ENCODE measurements at places on chromosomes 5 and 9.

GRCh38 chr9:99491408-99492158, 269.5 kb downstream of the SEC61B start:
- no peak for DNase-seq

DNA sequence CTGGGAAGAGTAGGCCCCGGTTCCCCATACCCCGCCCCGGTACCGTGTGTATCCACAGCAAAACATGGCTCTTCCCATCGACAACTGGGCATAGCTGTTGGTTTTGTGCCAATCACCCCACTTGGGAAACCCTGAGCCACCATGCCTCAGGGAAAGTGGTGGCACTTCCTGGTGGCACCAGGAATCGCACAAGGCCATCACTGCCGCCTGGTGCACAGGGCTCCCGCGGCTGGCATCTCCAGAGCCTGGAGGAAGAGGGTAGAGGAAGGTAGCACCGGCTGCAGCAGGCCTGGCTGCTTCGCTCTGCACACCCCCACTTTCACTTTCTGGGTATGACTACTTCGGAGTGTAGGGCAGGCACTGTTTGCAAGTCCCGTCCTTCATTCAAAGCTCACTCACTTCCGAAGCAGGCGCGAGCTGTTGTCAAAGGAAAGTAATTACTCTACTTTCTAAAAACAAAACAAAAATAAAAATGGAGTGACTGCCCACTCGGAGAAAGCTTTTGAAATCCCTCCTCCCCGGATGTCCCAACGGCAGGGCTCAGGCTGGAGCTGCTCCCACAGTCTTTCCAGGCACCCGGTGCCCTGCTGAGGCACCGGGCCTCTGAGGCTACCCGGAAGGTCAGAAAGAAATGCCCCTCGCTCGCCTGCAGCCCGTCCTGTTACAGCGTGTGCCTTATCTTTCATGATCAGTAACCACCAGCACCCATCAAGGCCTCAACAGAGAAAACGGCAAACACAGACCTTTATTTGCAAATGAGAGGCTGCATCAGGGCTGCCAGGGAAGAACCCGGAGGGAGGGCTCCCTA, 2.0 kb downstream of the BRD3 start:
- peak; percentile 46 for DNase-seq

GRCh38 chr5:136242136-136242535, 49.2 kb upstream of the SMIM32 start:
- no peak for DNase-seq

DNA sequence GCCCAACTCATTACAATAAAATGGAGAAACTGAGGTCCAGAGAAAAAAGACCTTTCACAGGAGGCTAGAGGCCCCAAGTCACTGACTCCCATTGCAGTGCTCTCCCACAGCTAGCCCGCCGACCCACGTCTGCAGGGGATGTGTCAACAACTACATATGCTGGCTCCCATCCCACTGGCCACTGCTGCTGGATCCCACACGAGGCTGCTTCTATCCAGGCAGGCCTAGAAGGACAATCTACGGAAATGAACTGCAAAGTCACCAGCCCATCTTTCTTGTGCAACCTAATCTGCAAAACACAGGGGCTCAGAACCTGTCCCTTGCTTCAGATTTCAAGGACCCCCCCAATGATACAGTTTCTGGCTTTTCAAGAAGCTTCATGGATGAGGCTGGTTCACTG, 24.0 kb downstream of the RAPGEF1 start:
- DNase-seq: no peak

DNA sequence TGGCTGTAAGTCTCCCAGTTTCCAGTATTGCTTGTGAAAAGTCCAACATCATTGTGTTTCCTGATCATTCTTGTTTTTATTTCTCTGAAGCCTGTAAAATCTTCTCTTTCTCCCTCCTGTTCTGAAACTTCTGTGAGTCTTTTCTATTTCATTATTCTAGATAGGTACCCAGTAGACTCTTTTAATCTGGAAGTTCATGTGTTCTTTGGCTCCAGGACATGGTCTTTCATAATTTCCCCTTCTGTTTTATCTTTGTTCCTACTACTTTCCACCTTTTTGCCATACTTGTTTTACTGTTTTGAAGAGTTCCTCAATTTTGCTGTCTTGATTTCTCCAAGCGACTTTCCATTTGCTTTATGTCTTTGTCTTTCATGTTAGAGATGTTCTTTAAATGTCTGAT, 168.1 kb downstream of the APBA1 start:
- DNase-seq: no peak

DNA sequence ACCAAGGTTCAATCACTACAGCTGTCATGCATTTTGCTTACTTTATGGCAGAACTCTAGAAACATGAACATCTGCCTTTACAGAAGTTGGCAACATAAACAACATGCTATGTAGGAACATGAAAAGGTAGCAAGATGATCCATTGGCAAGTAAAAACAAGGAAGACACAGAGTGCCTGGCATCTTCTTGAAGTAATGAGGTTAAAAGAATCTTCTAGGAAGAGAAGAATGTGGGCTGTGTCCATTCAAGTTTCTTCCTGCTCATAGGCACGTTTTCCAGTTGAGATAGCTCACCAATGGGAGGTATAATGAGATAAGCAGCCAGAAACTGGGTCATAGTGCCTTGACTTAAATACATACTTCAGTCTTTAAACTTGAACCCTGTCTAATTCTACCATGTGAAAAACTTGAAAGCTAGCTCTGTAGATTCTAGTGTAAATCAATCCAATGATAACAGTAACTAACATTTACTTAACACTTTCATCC, 109.4 kb upstream of the PRLR start:
- no peak for DNase-seq

GRCh38 chr5:137867664-137868063, at the start of gene MYOT:
Gene MYOT, plus strand, starts transcription at chr5:137867860. Its CDS starts 2,792 bp downstream, at chr5:137870652.
- DNase-seq: no peak

DNA sequence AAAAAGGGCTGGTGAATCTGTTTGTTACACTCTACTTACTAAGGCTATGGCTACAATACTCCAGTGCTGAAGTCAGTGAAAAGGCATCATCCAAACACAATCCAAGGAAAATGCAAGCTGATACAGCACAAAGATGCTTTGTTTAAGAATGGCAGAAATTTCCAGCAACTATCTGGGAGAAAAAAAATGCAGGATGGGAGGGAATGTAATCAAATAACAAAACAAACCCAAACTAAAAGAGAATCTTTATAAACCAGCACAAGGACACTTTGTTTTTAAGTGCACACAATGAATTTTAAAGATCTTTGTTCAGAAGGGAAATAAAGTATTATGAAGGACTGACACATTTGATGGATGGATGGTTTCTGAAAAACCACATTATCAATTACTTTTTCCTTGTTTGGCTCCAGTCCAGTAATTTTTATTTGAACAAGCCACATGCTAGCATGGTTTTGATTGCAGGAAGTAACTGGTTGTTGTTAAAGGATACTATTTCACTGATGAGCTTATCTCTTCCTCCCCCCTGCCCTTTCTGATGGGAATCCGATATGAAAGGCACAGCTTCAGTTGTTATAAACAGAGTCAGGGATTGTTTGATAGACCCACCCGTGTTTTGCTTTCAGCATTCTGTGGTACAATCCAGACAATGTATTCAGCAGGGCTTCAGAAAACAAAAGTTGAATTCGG, 12.1 kb upstream of the TLE4 start:
- no peak for DNase-seq

GRCh38 chr5:158976035-158976434, 123.7 kb downstream of the EBF1 start:
- DNase-seq: no peak

GRCh38 chr9:137358126-137358525, 56.1 kb upstream of the NRARP start:
- no peak for DNase-seq

- no peak for DNase-seq
These were observed 853.3 kb downstream of the TLE1 start for GRCh38 chr9:80836013-80836412.

Measured in activated gamma-delta T cell treated with anti-CD3 and anti-CD28 coated beads, Interleukin-2, amount 50 U/mL, for 16 hours (primary cell).